ENCODE measurements at places on chromosomes 13 and 19.
A peak's percentile ranks its signal among the peaks of the same experiment; 100 is the strongest.

DNA sequence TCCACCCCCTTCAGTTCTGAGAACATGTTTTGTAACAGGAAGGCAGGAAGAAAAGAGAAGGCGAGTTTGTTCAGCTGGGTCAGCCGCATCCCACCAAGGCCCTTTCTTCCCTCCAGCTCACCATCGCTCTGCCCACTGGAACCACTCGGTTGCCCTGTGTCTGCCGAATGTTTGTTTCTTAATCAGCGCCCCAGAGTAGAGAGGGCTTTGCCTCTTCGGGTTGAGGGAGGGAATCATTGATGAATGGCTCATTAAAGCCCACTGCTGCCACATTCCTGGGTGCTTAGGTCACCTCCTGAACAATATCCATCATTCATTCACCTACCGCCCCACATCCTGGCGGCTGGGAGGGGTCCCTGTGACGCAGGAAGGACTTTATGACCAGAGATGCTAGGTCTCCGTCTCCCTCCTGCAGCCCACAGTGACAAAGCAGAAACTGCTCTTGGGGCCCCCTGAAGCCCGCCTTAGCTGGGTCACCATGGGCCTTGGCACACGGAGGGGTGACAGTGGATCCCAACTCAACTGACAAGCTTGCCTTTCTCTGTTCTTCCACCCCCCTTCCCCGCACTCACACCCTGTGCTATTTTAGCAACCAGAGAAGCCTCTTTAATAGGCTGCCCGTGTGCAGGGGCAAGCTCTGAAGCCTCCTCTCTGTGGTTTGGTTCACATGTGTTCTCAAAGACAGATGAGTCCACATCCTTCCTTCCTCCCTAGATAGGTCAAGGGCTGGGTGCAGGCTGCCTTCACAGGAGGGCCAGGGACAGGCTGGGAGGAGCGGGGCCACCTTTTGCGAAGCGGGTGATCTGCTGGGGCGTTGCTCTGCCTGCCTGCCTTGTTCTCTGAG, 46.2 kb downstream of the ACTN4 start:
- DNase-seq: no peak

DNA sequence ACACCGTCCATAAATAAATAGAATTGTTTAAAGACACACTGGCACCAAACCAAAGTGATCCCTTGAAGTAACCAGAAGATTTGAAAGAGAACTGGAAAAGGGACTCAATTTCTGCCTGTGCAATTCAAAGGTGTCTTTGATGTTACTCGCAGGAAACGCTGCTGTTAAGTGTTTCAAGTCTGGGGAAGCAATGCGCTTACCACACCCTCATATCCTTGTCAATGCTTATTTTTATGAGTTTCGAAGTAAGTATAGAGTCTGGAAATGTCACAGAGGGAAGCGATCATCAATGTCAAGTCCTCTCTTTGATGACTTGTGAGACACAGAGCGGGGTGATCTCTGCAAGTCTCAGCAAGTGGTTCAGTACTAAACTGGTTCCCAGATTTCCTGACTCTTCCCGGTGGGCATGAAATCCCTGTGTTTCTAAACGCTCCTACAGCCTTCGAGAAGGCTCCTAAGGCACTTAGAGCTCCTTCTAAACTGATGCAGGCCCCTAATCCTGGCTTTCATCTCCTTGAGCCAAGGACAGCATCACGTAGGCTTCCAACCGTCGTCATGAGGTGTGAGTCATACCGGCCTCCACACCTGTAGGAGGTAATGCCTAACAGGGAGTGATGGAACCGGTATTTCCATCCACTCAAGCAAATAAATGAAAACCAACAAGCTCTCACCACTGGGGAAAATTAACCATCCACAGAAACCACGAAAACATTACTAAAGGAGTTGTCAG, 22.8 kb downstream of the SYDE1 start:
- peak; percentile 39 for DNase-seq

DNA sequence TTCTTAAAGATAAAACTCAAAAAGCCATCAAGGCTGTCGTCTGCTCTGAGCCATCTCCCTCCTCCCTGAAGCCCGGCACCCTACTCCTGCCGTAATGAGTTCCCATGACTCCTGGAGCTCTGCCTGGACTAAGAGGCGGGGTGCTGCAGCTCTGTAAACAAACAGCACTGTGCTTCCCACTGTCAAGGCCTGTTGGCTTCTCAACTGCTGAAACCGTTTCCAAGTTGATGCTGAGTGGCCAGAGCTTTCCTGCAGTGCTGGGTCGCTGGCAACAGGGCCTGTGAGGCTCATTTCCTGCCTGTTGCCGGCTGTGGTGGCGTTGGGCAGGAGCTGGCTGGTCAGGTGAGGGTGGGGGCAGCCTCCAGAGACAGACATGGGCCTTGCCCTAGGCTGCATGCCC, 26.7 kb upstream of the ISYNA1 start:
- no peak for DNase-seq

- DNase-seq: no peak
Measured at GRCh38 chr13:85806553-85807175, 7.4 kb upstream of the SLITRK6 start.

DNA sequence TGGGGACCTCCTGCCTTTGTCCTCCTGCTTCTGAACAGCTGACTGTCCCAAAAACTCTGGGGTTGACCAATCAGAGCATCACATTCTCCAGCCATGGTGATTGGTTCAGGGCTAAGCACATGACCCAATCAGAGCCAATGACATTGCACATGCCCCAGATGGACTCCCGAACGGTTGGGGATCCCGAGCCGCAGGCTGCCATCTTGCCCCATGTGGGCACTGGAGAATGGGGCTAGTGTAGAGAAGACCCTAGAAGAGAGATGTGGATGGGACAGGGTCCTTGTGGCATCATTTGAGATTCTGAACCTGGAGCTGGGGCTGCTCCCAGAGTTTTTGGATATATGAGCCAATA, 31.3 kb upstream of the PEPD start:
- DNase-seq: no peak
